ENCODE measurements at places on chromosomes 4 and X.

GRCh38 chr4:77434299-77435092 is 171.1 kb upstream of the CXCL13 start:
- no peak for DNase-seq

- peak; percentile 66 for DNase-seq
These were observed 9.1 kb downstream of the ELF2 start for GRCh38 chr4:139167774-139168444.

- peak; percentile 70 for DNase-seq
These were observed 25.3 kb upstream of the CLDN24 start for GRCh38 chr4:183347566-183347965.

- no peak for DNase-seq
These were observed 23.6 kb downstream of the NOP14 start for GRCh38 chr4:2939383-2940243.

- DNase-seq, result no peak
These were observed 92.6 kb downstream of the KDR start for GRCh38 chr4:55032788-55033187.

GRCh38 chr4:7784131-7784870 is 155.4 kb downstream of the AFAP1 start:
- no peak for DNase-seq

DNA sequence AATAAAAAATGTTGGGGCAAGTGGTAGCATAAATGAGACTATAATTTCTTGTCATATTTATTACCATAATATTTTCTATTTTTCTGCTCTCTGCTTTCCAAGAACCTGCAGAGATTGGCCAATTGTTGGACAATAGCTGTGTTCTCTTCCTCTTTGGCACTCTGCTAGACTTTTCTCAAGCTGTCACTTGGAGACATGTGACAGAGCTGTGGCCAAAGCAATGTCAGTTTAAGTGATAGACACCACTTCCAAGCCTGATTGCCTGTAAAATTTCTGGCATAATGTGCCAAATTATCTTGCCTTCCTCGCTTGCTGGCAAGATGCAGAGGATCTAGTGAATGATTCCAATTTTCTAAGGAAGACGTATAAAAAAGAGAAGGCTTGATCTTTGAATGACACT is 162.2 kb upstream of the NDST4 start:
- DNase-seq, result no peak

DNA sequence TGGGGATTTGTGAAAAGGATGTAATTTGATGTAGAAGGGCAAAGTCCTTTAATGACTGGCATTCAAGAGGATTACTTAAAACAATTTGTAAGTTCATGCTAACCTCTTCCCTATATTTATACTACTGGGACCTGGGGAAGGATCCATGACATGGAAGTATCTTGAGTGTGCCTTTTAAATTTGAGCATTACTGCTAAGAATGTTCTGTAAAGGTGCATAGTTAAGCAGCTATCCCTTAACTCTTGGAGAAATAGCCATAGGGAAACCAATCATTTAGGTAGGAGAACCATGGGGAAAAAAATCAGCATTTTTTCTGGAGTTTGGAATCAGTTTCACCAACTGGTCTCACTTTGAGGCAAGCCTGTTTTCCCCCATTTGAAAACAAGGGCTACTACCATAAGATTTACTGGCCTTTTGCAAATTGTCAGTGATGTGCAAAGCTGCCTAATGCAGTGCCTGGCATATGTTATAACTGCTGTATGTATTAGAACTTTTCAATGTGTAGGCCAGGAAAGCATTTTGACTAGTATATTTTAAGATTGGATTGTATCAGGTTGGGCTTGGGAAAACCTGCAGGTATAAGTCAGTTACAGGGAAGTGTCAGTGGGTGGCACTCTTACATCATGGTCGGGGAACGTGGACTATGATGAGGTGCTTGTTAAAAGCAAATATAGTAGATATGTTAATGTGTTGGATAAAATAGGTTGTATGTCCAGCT is 72.1 kb downstream of the PRSS12 start:
- peak; percentile 81 for DNase-seq

DNA sequence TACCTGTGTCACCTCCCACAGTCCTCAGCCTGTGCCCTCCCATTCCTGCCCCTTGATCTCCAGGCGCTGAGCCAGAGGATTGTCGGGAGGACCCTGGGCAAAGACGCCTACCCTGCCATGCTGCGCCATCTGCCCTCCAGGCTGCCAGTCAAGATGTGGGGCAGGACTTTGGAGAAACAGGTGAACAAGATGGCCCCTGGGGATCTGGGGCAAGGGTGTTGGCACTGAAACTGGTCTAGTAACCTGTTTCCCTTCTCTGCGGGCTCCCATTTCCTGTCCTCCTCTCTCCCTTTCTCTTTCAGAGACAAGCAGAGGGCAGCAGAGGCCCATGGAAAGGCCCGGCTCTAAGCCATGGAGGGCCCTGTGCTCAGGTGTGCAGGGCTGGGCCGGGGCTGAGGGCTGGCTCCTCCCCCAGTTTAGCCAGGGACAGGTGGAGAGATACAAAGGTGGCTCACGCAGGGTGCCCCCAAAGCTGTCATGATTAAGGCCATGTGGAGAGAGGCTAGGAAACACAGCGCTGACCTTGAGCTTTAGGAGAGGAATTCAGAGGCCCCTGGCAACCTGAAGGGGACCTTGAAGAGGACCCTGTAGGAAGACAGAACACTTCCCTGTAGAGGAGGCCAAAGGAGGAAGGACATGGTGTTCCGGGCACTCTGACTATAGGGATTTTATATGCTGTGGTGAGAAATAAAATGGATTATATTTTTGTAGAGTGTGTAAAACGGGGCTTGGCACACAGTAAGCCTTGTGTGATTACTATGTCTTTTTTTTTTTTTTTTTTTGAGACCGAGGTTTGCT is at the start of gene GLOD5:
TSS of gene GLOD5 (plus strand) at position 74 of the 798 bp plus-strand sequence. CDS start at position 118, 44 bp downstream.
- DNase-seq, result peak; percentile 24

- DNase-seq, result peak; percentile 11
These were observed 662.2 kb upstream of the BOD1L1 start for GRCh38 chr4:14289708-14290107.

- no peak for DNase-seq
These were observed 7.3 kb upstream of the IRAK1 start for GRCh38 chrX:154027022-154027402.

DNA sequence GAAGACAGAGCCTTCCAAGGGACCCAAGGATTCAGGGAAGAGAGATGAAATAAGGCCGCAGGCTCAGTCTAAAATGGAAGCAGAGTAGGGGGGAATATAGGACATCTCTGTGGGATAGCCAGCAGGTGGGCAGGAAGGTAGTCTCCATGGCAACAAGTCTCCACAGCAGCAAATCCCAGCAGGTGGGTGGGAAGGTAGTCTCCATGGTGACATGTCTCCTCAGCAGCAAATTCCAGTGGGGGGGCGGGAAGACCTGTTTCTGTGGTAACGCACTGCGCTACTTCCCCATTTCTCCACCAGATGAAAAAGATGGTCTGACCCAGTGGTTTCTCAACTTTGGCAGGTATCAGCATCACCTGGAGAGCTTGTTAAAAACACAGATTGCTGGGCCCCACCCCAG is 18.3 kb downstream of the NLGN3 start:
- no peak for DNase-seq

DNA sequence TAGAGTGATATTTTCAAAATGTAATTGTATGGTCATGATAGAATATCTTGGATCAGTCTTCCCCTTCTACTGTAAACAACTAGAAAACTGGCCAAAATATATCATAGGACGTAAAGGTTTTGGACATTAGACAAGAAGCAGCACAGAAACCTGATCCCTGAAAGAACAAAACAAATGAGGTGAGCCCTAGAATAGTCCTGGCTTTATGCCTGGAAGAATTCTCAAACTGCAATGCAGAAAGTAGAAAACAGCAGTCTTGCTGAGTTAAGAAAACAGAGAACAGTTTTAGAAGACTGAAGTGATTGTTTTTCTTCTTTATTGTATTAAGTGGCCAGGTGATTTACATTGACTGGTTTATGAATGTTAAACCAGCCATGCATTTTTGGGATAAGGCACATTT is 19.5 kb downstream of the NSUN7 start:
- no peak for DNase-seq

DNA sequence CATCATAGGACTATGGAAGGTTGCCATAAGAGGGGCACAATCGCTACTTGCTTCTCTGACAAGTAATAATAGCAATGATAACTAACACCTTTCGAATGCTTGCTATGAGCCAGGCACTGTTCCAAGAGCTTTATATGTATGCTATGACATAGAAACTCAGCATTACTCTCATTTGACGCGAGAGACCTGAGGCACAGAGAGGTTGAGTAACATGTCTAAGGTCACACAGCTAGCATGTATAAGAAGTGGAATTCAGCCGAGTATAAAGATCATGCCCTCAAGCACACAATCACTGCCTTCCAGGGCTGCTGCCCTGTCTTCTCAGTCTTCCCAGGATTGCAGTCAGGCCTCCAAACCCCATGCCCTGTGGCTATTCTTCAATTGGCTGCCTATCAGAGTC is 19.5 kb downstream of the PJA1 start:
- no peak for DNase-seq

DNA sequence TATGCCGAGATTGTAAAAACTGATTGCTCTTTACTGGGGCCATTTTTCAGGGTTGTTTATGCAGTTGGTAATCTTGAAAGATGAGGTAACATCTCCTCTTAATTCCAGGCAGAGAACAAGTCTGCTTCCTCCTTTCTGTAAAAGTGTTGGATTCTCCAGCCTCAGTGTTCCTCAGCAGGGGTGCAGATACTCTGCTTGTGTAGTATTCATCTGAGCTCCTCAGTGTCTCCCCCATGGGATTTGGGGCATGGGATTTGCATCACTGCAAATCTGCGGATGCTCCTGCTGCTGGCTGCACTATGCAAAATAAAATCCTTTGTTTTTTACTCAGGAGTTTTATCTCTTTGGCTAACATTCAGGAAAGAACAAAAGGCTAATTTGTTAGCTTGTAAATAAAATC is 104.9 kb upstream of the ATP8A1 start:
- no peak for DNase-seq

All from EH (cell line).